ENCODE measurements at places on chromosomes 4 and X.

GRCh38 chrX:114532111-114532805, 51.6 kb upstream of the HTR2C start:
- DNase-seq: no peak

DNA sequence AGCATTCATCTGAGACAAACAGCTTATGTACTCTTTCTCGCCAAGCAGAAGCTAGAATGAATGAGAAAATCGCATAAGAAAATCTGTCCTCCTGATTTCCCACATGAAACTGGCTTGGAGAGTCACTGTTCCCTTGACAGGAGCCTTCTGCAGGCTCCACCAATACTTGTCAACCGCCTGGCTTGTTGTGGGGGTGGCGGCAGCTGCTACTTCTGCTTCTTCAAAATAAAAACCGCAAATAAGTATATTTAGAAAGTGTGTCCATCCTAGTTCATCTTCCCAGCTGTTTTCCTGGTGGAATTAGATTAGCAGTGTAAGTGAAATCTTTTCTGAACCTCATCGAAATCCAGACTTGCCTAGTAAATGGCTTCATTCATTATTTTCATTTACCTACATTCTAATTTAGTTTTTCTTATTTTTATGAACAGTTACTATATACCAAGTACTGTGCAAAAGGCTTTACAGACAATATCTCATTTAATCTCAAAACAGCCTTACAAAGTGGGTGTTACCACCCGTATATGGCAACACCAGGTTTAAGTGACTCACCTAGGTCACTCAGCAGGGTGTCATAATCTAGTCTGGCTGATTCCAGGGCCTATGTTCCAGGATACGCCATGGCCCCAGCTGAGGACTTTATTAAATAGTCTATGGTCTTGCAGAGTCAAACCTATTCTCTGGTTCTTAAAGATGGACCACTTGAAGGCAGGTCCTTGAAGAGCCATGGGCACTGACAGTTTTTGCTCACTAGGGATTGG, 104.6 kb upstream of the IGFBP7 start:
- DNase-seq: no peak

GRCh38 chr4:25949173-25949748, 35.2 kb downstream of the SMIM20 start:
- DNase-seq: no peak

DNA sequence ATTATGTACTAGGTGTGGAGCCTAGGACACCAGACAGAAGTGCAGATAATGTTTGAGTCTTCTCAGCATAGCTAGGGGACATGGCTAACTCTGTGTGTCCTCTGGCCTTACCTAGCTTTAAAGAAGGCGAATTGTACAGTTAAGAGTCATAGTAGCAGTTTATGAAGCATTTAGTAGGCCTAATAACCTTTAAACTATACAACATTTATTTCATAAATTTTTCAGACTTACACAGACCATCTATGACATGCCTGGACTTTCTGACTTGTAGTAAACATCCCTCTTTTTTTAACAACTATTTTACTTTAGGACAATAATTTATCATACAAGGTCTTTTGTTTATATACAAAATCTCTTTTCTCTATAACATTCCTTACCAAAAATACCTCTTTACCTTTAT, 37.4 kb downstream of the ETNPPL start:
- DNase-seq: no peak

Measured in activated T-helper 1 cell treated with anti-CD3 and anti-CD28 coated beads, Interleukin-2, amount 50 U/mL, for 16 hours (primary cell).